ENCODE measurements at places on chromosomes 1 and 21.

DNA sequence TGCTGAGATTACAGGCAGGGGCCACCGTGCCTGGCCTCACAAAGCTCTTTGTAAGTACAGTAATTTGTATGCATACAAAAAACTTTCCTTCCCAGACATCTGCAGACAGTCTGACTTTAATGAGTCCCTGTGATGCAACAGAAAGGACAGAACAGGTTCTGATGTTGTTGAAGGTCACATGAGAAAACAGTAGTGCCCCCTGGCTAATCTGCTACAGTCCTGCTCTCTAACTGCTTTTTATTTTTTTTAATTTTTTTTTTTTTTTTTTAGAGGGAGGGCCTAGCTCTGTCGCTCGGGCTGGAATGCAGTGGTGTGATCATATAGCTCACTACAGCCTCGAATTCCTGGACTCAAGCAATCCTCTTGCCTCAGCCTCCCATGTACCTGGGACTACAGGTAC is 36.7 kb downstream of the ACBD3 start:
- DNase-seq = no peak

- DNase-seq = no peak
These were observed 53.3 kb downstream of the SIK1 start for GRCh38 chr21:43373362-43374227.

- DNase-seq = no peak
These were observed 9.2 kb downstream of the DEGS1 start for GRCh38 chr1:224192082-224192788.

DNA sequence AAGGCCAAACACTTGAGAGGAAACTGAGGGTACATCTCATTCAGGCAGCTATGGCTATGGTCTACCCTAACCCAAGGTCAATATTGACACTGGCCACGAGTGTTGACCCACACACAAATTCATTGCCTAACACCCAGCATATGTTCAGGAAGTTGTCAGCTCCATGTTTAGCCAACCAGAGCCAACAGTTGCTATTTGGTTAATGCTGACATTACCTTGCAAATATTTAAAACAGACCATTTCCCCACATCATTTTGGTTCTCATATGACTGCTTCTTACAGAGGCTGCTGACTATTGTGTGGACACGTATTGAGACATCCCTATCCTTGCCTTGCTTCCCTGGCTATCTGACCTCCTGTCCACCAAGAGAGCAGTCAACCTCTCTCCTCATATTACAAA is 97.3 kb downstream of the LMX1A start:
- no peak for DNase-seq

- peak; percentile 30 for DNase-seq
These were observed 72.4 kb downstream of the ABCA4 start for GRCh38 chr1:94048413-94049164.

DNA sequence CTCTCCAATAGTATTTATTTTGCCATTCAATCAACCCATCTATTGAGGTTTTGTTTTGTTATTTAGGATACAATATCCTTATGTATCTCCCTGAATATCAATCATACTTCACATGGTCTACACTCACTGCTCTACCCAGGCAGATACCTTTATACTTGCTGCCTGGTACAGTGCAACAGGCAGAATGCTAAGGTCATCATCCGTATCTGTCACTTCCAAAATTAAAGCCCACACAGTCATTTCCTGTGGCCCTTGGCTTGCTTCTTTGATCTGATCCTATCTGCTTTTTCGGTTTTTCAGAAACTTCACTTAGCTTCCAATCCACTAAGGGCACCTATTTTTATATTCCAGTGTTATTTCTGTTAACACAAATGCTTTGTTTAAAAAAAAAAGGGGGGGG is 22.3 kb upstream of the ZZZ3 start:
- DNase-seq = no peak
